ENCODE measurements at places on chromosomes 5 and 9.
A peak's percentile ranks its signal among the peaks of the same experiment; 100 is the strongest.

GRCh38 chr5:171968531-171968930 lies 37.9 kb downstream of the FBXW11 start:
- DNase-seq = no peak

- peak; percentile 35 for DNase-seq
These were observed 344.0 kb downstream of the PTPRD start for GRCh38 chr9:10268531-10269485.

DNA sequence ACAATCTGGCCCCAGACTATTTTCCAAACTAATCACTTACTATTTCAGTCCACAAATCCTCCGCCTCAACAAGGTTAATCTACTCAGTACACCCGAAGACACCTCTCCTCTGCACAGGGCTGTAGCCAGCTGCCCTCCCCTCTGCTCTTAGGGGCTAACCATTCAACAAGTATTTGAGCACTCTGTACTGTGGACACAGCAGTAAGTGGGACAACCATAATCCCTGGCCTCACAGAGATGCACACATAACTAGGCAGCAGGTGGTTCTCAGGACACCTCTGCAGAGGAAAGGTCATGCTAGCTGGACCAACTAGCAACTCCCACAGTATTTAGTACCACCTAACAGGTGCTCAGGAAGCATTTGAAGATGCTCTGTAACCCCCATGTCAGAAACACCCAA lies 5.5 kb downstream of the CAMSAP1 start:
- peak; percentile 2 for DNase-seq

DNA sequence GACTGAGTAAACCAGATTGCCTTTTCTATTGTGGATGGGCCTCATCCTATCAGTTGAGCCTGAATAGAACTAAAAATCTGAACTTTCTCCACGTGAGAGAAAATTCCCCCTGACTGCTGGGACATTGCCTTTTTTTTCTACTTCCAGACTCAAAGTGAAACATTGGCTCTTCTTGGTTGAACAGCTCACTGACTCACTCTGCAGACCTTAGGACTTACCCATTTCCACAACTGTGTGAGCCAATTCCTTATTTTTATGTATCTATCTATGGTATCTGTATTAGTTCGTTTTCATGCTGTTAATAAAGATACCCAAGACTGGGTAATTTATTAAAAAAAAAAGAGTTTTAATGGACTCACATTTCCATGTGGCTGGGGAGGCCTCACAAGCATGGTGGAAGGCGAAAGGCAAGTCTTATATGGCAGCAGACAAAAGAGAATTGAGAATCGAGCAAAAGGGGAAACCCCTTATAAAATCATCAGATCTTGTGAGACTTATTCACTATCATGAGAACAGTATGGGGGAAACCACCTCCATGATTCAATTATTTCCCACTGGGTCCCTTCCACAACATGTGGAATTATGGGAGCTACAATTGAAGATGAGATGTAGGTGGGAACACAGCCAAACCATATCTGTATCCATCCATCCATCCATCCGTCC lies 306.7 kb upstream of the SLC24A2 start:
- DNase-seq = no peak

DNA sequence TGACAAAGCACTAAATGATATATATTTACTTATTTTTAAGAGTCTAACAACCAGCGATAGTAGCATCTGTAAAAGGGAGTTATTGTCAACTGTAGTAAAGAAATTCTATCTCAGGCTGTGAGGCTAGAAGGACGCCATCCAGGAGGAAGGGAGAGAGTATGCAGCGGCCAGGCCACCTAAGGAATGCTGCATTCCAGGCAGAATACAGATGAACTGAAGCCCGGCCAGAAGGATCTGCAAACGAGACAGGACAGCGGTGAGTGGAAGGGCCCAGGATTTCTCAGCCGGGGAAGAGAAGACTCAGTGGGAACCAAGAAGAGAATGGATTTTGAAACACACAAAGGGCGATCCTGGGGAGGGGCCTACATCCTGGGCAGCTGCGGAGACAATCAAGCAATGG lies 7.4 kb downstream of the RETREG1 start:
- DNase-seq = no peak

- DNase-seq = no peak
These were observed 617.8 kb upstream of the DMAC1 start for GRCh38 chr9:8417341-8417740.

- DNase-seq = peak; percentile 80
These were observed 38.9 kb downstream of the SLC35D2 start for GRCh38 chr9:96344458-96345180.

- DNase-seq = no peak
These were observed 81.1 kb upstream of the RAI14 start for GRCh38 chr5:34574936-34575467.

DNA sequence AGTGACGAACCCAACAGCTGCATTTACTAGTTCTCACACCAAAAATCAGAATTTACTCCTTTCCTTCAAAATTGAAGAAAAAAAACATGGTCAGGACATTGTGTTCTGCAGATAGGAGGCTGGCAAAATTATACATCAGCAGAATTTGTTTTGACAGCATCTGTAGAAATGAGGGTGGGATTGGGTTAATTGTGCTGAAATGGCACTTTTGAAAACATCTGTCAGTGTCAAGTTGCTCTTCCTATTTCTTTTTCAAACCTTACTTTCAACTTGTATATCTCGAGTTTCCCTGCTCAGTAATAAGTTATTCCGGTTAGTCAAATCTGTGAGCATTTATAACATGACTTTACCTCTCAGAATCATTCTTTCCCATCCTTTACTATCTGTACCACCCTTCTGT lies 19.8 kb downstream of the WDR36 start:
- no peak for DNase-seq

DNA sequence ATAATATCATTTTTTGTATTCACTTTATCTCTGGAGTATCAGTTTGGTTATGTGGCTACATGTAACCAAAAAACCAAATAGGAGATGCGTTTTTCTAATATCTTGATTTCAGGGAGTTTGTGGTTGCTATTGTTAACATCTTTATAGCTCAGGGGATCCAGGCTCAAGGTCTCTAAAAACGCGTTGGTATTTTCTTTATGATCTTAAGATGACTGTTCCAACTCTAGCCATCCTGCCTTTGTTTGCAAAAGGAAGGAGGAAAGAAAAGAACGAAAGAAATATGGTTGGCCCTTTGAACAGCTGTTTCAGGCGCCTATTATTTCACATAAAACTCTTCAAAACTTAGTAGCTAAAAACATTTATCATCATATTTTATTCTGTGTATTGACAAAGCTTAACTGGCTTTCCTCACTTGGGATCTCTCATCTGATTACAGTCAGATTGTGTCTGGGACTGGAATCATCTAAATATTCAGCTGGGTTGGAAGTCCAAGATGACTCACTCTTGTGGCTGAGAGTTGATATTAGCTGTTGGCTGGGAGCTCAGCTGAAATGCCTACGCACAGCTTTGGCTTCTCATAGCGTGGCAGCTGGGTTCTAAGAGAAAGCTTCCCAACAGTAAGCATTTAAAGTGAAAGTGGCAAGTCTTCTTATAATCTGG lies 60.1 kb downstream of the FAM174A start:
- peak; percentile 72 for DNase-seq

DNA sequence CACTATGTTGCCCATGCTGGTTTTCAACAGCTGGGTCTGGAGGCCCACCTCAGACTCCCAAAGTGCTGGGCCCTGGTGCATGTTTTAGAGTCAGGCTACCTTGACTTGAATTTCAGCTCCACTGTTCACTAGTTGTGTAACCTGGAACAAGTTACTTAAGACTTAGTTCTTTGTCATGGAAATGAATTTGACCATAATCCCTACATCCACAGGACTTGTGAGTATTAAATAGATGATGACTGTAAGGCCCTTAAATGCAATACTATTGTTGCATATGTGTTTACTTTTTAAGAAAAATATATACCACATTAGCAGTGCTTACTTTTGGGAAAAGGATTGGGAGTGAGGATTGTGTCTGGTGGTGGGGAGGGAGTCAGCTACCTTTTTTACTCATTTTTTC lies 16.4 kb downstream of the PAIP2 start:
- DNase-seq = no peak

- no peak for DNase-seq
These were observed 338.8 kb downstream of the NNT start for GRCh38 chr5:43941806-43942205.

DNA sequence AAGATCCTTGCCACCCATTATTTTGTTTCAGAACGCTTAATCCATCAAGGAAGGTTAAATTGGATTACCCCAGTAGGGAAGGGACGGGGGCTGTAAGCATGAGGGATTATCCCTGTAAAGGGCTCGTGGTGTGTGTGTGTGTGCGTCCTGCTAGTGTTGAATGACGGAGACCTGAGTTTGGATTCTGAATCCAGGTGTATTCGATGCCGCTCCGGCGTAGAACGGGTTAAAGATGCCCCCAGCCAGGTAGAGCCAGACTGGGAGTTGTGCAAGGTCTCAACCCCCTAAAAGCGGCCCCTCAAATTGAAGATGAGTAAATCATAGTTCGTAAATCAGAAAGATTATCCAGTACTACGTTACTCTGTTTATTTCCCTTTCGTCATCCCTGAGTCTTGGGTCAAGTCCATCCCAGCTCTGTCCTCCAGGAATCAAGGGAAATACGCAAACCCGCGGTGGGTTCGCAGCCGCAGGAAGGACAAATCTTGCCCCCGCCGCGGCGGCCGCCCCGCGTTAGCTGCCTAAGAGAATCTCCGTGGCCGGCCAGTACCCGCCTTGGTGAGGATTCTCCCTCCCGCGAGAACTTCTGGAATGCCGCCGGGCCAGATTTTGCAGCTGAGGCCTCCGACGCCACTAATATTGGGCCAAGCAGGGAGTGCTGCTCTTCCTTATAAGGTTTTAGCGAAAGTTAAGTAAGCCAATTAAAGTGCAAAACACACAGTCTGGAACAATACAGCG lies 586 bp upstream of the MTAP start:
- peak; percentile 88 for DNase-seq

DNA sequence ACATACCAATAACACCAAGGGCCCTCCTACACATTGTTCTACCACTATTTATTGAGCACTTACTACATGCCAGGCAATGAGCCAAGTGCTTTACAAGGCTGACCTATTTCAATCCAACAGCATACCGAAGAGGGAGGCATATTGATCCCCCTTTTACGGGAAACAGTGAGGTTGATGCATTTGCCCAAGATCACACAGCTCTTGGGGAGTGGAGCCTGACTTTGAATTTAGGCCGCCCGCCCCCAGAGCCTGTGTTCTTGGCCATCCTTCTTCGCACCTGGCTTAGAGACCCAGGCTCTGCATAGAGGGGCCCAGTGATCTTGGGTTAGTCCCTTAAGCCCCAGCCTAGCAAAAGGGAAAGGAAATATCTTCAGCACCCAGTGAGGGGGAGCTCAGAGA lies 158.1 kb upstream of the IER5L start:
- DNase-seq = no peak

DNA sequence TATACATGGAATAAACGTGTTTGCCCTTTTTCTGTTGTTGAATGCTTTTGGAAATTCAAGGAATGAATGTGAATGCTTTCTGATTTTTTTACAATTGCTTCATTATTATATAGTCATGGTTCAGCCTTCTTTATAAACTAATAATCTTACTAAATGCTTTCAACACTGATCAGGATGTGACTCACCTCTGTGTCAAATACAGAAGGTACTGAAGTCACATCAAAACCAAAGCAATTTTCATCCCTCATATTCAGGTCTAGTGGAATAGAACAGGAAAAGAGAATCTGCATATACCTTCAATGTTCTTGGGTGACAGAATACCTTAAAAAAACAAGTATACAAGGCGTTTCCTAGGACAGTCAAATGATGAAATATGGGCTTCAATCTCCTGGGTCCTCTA lies 170.7 kb downstream of the PDE4D start:
- no peak for DNase-seq

DNA sequence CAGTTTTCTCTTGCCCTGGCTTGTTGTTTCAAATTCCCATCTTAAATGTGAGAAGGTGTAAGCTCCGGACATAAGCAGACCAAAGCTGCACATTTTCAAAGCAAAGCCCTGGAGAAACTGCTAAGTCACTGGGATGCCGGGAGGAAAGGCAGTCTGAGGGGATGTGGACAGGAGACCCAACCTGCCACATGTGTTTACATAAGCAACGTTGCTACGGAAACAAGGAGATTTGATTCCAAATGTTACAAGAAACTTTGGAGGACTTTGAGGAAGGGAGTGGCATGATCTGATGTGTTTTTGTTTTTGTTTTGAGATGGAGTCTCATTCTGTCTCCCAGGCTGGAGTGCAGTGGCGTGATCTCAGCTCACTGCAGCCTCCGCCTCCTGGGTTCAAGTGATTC lies 25.7 kb upstream of the INSYN2B start:
- DNase-seq = no peak

- no peak for DNase-seq
These were observed 49.8 kb downstream of the PRRC1 start for GRCh38 chr5:127567026-127567768.

Data from femur (tissue), 1 donor.